ENCODE measurements at places on chromosomes 2 and 18.

GRCh38 chr2:45585267-45585861 lies 25.7 kb downstream of the SRBD1 start:
- DNase-seq, result no peak

DNA sequence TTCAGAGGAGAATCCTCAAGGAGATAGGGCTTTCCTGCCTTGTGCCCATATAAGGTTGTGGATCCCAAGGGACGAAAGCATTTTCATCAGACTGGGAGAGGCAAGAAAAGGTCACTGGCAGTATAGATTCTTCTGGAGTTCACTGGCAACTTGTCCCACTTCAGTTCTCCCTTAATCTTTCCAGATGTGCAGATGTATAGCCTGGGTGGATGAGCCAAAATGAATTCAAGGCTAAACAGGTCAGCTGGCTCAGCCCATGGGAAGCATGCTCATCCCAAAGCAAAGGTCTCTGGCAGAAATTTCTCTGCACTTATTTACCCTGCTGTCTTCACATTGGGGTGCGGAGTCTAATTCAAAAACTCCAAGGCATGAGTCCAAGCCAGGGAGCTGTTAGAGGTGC lies 148.9 kb upstream of the TNP1 start:
- no peak for DNase-seq

DNA sequence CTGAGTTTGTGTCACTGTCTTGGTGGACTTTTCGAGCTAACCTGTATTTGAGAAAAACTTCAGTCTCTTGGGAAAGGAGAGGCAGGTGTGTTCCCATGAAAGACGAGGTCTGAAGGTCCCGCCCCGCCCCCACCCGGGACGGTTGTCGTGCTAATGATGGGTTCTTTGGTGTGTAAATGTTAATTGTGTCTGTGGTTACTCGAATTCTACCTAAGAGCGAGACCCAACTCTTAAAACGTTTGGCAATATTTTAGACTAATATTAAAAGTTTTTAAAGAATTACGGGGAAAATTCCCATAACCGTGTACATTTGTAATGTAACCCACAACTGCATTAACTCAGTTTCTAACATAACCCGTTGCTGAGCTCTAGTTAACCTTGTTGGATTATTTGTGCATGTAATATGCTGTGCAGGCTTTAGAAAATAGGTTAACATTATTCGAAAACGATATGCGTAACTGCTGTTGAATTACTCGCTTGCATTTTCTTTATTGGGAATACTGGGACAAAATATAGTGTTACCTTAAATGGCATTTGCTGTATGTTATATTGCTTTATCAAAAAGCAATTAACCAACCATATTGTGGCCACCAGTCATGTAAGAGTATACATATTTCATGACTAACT lies 833 bp downstream of the EPB41L5 start:
- no peak for DNase-seq

DNA sequence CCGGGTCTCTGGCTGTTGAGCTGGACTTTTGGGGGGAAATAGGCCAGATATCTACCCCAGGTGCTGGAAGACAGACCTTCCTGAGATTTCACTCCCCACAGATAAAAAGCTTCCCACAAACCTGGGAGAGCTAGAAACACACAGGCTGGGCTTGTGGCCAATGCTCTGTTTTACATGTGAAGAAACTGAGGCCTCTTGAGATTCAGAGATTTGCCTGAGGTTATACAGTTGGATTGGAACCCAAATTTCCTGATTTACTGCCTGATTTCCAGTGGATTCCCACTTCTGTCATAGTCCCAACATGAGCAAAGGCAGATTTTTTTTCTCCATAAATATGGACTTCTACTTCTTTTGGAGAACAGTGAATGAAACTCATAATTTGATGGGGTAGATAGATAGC lies 360.2 kb downstream of the SETBP1 start:
- DNase-seq, result no peak

DNA sequence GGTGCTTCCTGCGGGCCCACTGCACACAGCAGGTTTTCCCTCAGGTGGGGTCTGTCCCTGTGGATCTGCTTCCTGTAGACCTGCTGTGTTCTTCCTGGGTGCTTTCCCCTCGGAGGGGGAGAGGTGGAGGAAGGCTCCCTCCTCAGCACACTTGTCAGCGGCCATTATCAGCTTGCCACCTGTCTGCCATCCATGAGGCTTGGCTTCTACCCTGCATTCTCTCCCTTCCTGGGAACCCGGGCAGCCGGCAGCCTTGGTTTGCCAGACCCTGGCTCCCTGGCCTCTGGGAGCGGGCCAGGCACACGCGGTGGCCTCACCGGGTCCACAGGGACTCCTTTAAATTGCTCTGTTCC lies 58.5 kb downstream of the INPP5D start:
- no peak for DNase-seq

DNA sequence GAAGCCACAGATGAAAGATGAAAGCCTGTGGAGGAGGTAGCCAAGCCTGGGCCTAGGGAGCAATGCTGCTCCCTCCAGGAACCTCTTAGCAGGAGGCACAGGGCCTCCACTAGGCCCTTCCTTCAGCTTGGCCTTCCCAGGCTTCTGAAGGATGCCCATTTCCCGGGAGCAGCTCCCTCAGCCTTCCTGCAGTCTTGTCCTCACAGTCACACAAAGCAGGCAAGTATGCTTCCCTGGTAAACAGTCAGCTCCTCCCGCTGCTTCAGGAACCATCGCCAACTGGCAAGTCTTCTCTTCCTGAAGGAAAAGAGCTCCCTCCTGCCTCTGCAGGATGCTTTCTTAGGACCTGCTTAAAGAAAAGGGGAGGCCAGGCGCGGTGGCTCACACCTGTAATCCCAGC lies 53.2 kb downstream of the SMAD7 start:
- no peak for DNase-seq

DNA sequence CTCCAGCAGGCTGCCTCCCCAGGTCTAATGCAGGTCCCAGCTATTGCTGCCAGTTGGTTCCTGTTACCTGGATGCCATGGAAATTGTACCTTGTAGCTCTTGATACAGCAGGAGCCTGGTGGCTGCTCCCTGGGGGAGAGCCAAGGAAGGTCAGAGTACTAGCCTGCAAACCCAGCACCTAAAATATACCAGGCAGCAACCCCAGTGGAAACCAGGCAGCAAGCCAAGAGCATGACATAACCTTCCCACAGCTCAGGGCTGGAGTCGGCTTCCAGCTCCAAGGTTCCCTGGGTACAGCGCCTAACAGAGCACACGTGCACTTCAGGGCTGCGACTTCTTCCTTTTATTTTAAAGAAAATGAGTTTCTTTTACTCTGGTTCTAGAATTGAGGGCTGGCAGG lies 30.3 kb downstream of the TNP1 start:
- no peak for DNase-seq
